GM12878 (cell line): ENCODE measurements at places on chromosomes 4 and X.

- no peak for DNase-seq
Measured at GRCh38 chr4:2648159-2648814, 107.8 kb downstream of the TNIP2 start.

DNA sequence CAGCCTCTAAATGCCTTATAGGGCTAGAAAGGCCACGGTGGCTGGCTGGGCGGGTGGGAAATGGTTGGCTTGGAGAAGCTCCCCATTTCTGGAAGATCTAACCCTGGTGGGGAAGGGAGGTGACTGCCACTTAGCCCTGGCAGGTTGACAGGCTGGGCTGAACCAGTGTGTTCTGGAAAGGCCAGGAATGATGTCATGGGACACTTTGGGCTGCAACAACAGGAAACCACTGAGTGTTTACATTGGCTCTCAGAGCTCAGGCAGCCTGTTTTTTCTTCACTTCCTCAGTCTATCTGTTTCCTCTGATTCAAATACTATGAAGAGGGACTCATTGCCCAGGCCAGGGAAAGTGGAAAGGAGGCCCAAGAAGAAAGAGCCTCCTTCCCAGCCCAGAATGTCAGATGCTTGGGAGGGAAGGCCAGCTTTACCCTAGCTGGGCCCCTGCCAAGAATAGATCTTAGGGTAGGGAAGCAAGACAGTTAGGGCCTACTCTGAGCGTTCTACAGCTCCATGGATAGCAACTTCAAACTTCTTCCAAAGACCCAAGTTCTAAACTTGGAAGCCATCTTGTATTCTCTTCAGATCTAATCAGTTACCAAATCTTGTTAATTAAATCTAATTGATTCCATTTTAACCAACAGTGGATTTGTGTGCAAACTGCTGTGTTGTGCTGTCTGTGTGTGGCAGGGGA is 65.8 kb upstream of the MSN start:
- DNase-seq, result no peak

GRCh38 chr4:122749704-122750454 is 17.4 kb downstream of the BBS12 start:
- DNase-seq, result no peak

- peak; percentile 71 for DNase-seq
Measured at GRCh38 chr4:40719008-40719623, 30.6 kb upstream of the NSUN7 start.

- DNase-seq, result no peak
Measured at GRCh38 chr4:114398410-114398809, 200.2 kb upstream of the UGT8 start.

DNA sequence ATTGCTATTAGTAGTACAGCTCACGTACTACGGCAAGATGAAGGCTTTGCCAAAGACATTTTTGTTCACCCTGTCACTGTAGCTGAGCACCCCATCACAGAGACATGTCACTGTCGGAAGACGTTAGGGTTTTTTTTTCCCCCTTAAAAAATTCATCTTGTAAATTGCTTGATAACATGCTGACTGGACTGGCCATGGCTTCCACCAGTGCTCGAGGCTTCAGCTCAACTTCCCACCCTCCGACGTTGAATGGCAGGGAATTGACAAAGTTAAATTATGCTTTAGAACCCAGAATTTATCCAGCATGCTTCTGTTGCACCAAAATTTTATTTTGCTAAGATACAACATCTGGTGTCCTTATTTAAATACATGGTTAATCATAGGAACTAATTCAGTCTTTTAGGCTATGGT is 707 bp upstream of the OTUD4 start:
- DNase-seq, result no peak

DNA sequence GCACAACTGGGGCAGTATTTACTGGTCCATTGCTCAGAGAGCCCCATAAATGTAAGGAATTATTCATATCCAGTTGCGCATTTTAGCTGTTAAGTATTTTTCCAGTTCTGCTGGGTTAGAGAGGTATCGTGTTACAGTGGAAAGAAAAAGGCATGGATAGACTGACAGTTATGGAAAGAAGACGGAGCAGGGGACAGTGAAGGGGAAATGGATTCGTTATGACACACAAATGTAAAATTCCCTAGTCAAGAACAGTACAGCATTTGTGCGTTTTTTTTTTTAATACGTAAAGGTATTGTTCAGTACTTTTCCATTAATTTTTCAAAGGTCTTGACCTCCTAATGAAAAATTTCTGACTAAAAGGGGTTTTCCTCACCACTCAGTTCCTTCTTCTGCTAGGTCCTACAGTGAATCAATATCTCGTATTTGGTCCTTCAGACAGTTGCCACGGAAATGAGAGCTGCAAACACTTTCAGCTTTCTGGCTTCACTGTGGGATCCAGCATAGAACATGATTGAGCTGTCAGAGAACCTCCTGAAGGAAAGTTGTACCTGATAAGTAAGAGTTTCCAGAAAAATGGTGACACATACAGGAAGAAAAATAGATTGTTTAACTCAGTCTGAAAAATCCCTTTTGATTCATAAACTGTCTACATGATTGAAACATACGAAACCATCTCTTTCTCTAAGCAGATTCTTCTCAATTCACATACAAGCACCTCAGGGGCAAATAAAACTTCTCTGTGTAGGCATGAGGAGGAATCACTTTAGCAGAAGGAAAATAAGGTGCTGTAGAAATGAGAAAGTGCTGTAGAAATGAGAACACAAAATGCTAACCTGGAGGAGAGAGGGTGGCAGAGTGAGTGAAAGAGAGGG is 21.8 kb upstream of the BBS12 start:
- no peak for DNase-seq

DNA sequence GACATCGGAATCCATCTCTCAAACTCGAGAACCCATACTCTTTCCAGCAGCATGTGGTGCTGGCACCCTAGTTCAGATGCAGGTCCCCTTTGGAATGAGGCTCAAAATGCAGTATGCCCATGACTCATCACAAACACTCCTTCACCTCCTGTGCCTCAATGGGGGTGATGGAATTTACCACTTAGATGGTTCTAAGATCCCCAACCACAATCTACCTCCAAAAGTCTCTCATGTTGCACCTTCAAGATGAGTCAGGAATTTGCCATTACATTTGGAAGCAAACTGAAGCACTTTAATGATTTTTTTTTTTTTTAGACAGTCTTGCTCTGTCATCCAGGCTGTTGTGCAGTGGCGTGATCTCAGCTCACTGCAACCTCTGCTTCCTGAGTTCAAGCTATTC is 8.5 kb upstream of the MID1 start:
- no peak for DNase-seq

- DNase-seq, result no peak
Measured at GRCh38 chr4:4766564-4766963, 92.9 kb upstream of the MSX1 start.

- DNase-seq, result no peak
Measured at GRCh38 chr4:113790478-113790877, 28.9 kb upstream of the CAMK2D start.

- no peak for DNase-seq
Measured at GRCh38 chrX:123817288-123817894, 42.5 kb upstream of the XIAP start.

GRCh38 chr4:84493092-84493850 is 5.8 kb downstream of the NKX6-1 start:
- no peak for DNase-seq

DNA sequence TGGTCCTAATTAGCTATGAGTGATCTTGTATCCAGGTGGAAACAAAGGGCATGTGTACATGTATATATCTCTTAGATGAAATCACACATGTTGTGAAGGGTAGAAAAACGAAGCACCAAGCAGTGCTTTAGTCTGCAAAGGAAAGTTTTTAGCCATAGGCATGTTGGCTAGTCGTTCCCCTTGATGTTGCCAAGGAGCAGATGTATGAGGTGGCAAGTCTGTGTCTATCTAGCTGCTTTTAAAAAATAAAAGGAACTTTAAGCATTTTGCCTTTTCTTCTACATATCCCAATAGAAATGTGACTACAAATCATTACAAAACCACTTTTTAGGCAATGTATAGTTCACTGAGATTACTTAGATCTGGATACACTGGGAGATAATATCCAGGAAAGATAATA is 63.1 kb downstream of the NSUN7 start:
- no peak for DNase-seq

DNA sequence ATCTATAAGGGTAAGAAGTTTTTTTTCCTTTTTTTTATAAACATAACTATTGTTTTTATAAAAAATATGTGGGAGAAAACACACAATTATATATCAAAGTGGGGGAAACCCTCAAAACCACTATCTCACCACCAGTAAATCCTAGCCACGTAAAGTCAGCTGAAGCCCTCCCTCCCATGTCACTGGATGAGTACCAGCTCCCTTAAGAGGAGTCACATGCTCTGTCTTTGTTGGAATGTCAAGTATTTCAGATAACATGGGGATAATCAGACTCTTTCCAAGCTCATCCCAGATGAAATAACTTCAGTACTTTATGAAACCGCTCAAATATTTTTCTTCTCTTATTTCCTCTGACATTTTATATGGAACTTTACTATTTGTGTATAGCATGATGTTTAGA is 2.4 kb downstream of the MYOZ2 start:
- no peak for DNase-seq

- DNase-seq, result no peak
Measured at GRCh38 chrX:7714351-7714750, 128.6 kb upstream of the VCX start.

DNA sequence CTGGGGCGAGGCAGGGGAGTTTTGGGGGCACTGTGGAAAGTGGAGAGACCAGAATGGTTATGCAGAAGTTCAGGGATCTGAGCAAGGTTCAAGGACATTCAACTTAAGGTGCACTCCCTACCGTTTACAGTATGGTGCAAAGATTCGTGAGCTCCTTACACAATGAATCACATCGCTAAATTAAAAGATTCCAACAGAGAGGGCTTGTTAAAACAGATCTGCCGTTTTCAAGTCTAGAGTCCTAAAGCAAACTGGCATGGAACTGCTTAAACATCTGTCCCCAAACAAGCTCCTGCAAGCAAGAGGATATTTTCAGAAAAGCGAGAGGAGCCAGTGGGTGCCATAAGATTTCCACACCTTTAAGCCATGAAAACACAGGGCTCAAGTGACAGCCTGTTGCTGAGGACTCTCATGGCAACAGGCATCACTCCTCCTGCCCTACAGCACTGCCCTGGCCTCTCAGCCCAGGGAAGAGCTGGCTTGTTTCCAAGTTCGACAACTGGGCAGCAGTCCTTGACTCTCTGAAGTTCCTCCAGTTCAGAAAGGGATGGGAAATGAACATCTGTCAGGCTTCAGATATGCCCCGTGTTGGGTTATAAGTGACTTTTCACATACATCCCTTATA is 10.0 kb downstream of the FAM184B start:
- no peak for DNase-seq

GRCh38 chr4:165767671-165768070 is 105.4 kb upstream of the TLL1 start:
- no peak for DNase-seq

GRCh38 chr4:181271116-181271640 is 972.0 kb upstream of the TENM3 start:
- DNase-seq, result no peak

GRCh38 chrX:141924293-141924692 is 20.6 kb downstream of the MAGEC1 start:
- DNase-seq, result no peak

DNA sequence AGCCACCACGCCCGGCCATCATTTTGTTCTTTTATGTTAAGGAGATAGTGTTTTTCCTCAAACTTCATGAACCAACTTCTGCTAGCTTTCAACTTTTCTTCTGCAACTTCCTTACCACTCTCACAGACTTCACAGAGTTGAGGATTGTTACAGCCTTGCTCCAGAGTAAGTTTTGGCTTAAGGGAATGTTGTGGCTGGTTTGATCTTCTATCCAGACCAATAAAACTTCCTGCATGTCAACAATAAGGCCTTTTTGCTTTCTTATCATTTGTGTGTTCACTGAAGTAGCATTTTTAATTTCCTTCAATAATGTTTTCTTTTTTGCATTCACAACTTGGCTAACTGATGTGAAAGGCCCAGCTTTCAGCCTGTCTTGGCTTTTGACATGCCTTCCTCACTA is 12.7 kb upstream of the TET2 start:
- no peak for DNase-seq

DNA sequence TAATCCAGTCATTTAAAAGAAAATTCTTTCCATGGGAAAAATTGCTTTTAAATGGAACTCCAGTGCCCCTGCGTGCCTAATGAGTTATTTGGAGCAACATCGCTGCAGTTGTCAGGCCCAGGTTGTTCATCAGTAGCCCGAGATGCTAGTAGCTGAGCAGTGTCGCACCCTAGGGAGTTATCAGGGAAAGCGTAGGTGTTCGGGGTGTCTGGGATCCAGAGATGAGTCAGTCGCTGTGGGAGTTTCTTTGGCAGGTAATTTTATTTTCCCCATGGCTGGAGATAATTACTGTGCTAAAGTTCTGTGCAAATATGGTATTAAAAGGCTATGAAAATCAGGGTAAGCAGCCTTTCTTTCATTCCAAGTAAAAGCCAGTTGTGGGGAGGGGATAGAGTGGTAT is 49.4 kb downstream of the ANXA3 start:
- DNase-seq, result peak; percentile 63

- no peak for DNase-seq
Measured at GRCh38 chr4:162499478-162499877, 335.7 kb upstream of the FSTL5 start.

- DNase-seq, result no peak
Measured at GRCh38 chr4:103934178-103934789, 214.5 kb upstream of the TACR3 start.

DNA sequence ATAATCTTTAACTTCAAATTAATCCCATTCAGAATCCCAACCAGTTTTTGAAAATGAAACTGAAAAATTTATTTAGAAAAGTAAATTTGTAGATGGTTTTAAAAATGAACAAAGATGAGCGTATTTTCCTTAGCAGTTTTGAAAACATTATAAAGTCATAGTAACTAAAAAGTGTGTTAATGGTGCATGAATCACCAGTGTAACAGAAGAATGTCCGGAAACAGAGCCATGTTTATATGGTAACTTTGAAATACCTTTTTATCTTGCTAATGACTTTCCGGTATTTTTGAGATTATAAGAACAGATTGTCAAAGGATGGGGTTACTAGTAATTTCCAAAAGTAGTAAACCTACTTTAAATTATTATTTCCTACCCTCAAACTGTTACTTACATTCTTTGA is 145.9 kb downstream of the IRS4 start:
- no peak for DNase-seq

DNA sequence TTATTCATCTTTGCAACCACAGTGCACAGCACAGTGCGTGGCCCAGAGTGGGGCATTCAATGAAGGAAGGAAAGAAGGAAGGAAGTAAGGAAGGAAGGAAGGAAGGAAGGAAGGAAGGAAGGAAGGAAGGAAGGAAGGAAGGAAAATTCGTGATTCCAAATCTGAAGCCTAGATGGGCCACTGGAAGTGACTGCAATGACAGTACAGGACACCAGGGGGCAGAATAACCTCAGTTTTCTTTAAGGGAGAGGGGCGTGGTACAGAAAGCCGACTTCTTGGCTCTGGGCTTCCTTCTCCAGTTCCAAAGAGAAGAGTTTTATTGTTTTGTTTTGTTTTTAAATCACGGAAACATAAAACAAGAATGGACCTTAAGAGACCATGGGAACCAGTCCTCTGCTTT is 47.8 kb downstream of the APLN start:
- peak; percentile 13 for DNase-seq
